CD8-positive, alpha-beta memory T cell (primary cell): ENCODE measurements at places on chromosomes 7 and 10.

DNA sequence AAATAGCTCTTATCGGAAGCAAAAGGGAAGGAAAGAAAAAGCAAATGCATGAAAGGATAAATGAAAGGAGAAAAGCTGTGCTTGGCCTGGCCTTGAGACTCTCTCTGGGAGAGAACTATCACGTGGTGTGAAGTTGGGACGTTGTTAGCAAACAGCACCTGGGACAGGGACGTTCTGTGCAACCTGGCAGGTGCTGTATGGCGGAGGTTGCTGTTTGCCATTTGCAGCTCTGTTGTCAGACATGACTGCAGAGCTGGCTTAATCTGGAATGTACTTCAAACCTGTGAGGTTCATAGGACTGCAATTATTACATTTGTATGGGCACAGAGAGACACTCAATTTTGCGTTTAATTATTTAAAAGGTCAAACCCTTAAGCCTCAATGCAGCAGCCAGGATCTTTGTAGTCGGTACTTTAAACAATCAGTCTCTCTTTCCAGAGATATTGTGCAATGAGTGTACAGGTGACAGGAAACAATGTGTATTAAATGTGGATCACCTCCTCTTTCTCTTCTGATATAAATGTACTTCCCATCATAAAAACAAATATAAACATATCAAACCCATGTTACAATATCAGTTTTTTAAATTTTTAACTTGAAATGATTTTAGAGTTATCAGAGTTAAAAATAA lies 800.5 kb upstream of the KCND2 start:
- no peak for DNase-seq

DNA sequence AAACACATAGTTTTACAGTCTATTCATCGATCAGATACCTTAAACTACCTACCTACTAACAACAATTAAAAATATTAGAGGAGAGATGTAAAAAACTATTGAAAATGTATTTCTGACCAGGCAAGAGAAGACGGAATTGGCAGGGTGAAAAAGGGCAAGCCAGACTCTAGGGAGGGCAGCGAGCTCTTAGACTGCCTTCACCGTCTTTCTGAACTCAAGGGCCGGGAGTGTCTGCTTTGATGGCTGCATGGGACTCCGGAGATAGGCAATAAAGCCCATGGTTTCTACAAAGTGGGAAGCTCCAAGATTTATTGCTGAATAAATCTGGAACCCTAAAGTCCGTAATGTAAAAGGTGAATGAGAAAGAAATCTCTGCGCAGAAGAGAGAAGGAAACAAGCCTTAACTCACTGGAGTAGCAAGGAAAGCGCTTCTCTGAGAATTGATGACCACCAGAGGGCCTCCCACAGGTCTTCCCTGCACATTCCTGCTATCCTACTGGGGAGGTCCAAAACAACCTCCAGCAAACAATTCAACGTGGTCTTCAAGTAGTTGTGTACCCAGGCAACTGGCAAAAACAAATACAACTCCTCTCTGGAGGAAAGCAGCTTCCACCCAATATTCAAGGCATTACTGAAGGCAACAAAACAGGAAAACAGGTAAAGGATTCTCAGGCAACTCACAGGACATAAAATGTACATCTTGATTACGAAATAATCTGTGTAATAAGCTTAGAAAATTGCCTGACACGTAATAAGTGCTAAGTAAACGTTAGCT lies 181.3 kb downstream of the SDK1 start:
- DNase-seq: no peak

- no peak for DNase-seq
These were observed 161.2 kb downstream of the SVIL start for GRCh38 chr10:29473406-29474100.

DNA sequence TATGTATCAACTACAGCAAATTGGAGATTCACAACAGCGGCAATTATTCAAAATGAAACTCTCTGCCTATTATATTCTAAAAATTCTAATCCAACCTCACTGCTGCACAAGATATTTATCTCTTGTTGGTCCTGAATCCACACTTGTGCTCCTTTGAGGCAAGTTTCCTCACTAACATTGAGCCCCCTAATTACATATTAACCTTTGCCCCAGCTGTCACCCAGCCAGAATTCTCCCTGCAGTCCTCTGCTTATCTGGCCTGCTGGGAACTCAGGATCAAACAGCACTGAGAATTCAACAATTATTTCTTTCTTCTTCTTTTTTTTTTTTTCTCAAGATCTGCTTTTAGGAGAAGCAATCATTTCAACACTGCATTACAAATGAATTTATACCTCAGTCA lies 21.5 kb upstream of the PLAC9 start:
- DNase-seq: no peak

DNA sequence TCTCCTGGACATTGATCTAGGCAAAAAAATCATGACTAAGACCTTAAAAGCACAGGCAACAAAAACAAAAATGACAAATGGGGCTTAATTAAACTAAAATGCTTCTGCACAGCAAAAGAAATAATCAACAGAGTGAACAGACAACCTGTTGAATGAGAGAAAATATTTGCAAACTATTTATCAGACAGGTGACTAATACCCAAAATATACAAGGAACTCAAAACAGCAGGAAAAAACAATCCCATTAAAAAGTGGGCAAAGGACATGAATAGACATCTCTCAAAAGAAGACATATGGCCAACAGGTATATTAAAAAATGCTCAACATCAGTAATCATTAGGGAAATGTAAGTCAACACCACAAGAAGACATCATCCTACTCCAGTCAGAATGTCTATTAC lies 166.8 kb downstream of the MTERF1 start:
- DNase-seq: no peak

- no peak for DNase-seq
These were observed 374.9 kb upstream of the SEMA3D start for GRCh38 chr7:85561706-85562105.

DNA sequence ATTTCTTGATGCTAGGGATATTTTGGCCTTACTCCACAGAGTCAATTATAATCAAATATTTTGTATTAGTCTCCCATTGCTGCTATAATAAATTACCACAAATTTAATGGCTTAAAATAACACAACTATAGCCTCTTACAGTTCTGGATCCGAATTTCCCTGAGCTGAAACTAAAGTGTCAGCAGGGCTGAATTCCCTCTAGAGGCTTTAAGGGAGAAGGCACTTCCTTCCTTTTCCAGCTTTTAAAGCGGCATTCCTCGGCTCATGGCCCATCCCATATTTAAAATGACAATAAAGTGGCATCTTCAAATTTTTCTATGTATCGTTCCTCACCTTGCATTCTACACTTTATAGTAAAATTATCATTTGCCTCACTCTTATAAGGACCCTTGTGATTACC lies 421.4 kb upstream of the ZWINT start:
- no peak for DNase-seq

- DNase-seq: no peak
These were observed 4.7 kb downstream of the AFAP1L2 start for GRCh38 chr10:114399576-114399975.

DNA sequence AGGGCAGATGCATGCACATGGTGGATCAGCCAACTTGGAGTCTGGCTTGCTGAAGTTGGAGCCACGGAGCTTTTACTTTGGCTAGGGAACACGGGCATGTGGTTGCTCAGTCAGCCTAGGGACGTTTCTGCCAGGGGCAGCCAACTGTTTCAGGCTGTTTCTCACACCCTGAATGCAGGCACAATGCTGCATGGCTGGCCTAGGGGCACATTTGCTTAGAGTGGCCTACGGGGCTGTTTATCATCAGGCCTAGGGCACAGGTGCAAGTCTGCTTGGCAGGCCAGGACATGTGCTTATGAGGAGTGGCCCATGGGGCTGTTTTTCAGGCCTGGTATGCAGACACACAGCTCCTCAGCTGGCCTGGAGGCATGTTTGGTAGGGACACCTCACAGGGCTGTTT lies 107.4 kb downstream of the GSAP start:
- DNase-seq: no peak

DNA sequence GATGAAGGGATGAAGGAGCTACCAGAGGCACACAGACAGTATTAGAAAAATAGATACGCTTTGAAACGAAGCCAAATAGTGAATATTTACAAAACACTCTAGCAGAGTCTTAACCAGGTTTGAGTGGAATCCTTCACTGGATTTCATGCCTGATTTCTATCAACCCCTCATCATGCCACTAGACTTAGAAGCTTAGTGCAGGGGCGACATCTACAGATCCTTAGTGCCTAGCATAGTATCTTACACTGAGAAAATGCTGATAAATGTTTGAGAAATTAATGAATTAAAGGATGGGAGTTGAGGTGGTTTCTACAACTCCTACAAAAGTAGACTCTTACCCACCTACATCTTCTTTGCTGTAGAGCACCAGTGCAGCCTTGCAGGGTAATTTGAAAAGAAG lies 54.7 kb upstream of the CCNJ start:
- no peak for DNase-seq

DNA sequence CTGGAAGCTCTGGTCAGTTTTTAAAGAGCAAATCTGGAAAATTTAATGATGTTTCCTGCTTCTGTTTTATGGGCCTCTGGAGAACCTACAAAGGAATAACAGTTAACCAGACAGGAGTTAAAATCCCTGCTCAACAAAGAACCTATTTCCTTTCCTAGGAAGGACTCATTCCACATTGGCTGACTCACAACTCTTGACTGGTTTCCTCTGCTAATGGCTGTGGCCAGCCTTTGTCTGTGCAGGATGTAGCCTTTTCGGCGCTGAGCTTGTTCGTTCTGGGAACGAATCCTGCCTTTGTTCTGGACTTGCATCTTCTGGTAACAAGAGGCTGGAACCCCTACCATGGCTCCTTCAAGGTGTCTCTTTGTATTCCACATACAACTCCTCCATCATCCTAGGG lies 112.8 kb upstream of the PDCD4 start:
- DNase-seq: no peak

- no peak for DNase-seq
These were observed 88.4 kb downstream of the VPS41 start for GRCh38 chr7:38820571-38820970.

GRCh38 chr7:91050677-91051076 lies 213.6 kb upstream of the FZD1 start:
- no peak for DNase-seq

- no peak for DNase-seq
These were observed 8.1 kb upstream of the FAM107B start for GRCh38 chr10:14782691-14783363.

- no peak for DNase-seq
These were observed 66.3 kb upstream of the LRGUK start for GRCh38 chr7:134060874-134061273.

GRCh38 chr10:30459283-30459682 lies 25.3 kb downstream of the MAP3K8 start:
- DNase-seq: no peak

- no peak for DNase-seq
These were observed 736 bp downstream of the MINDY4 start for GRCh38 chr7:30771880-30772425.

- DNase-seq: no peak
These were observed 724.5 kb downstream of the LRMDA start for GRCh38 chr10:76155961-76156360.

DNA sequence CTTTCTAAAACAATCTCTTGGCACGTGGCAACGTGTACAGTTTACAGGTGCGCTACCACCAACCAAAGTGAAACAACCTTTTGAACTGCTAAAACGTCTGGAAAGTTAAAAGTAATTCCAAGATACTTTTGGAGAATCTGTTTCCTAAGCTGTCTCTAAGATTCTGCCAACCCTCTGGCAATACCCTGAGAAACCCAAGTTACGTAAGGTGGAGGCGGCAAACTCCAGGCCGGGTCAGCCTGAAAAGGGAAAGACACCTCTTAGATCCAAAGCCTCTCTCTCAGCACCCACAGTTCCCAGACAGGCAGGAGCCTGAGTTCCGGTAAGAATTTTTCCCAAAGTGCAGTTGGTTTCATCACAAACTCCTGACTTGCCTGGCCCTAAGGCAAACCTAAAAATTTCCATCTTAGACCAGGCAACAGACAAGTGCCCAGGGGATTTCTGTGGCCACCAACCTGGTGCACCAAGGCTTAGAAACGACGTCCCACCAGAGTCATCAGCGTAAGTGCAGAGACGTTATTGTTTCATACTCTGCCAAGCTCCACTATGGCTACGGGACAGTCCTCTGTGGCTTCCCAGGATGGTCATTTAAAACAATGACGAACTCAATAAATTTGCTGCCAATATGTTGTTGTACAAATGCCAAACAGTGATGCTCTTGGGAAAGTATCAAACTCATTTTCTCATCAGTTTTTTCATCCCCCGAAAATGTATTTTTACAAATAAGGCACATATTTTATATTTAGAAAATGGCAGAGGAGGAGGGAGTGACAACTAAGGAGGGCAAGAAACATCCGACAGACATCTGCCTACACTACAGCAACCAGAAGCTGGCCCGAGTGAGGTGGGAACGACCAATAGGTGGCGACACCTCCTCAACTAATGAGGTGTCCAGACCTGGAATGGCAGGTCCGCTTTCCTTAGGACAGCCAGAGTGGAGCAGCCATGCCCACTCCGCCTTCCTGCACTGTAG lies 205.8 kb upstream of the FRMD4A start:
- peak; percentile 59 for DNase-seq

- DNase-seq: no peak
These were observed 121.6 kb downstream of the RELN start for GRCh38 chr7:103867874-103868273.

GRCh38 chr10:3485057-3485686 lies 299.8 kb downstream of the KLF6 start:
- DNase-seq: no peak

DNA sequence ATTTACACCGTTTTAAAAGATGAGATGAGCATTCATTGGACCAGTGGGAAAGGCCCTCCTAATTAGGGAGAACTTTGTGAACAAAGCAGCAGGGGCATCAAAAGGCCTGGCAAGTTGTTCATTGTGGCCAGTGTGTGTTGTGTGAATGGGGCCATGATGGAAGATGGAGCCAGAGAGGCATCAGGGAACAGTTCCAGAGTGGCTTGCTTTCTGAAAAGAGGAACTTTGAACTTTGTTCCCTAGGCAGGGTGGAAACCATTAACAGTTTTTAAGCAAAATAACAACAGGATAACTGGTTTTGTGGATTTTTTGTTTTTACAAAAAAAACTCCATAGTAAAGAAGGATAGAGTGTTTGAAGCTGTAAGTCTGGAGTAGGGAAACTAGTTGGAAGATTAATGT lies 12.5 kb downstream of the SUV39H2 start:
- no peak for DNase-seq

DNA sequence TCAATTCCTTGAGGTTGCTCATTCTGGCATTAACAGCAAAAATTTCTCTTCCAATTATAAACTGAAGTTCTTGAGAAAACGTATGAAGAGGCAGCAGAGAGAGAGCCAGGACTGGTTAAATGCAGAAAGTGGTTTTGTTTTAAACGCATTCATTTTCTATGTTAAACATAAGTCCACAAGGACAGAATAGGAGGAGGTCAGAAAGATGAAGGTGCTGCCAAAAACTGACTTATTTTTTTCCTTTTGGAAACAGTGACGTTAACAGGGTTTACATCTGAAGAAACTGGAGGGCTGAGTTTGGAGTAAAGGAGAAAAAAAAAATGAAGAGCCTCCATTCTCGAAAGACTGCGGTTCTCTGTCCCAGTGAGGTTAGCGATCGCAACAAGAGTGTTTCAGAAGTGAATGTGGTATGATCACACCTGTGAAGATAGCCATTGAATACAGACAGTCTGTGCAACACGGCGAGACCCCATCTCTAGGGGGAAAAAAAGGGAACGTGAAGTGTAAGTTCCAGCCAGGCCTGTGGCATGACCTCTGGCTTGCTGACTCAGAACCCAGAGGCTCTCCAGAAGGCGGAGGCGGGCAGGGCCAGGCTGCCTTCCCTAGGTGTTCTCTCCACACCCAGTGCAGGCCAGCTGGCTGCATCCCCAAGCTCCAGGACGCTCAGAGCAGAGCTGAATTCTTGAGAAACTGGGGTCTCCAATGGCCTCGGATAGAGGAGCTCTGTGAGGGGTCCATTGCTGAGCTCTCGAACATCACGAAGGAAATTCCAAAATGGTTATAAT lies 84.0 kb downstream of the CHST15 start:
- DNase-seq: no peak

- DNase-seq: no peak
These were observed 3.9 kb downstream of the ADCY1 start for GRCh38 chr7:45578022-45578421.
